ENCODE measurements at places on chromosomes 5 and 9.

- no peak for DNase-seq
These were observed 482.1 kb upstream of the ZNF608 start for GRCh38 chr5:125228363-125229070.

DNA sequence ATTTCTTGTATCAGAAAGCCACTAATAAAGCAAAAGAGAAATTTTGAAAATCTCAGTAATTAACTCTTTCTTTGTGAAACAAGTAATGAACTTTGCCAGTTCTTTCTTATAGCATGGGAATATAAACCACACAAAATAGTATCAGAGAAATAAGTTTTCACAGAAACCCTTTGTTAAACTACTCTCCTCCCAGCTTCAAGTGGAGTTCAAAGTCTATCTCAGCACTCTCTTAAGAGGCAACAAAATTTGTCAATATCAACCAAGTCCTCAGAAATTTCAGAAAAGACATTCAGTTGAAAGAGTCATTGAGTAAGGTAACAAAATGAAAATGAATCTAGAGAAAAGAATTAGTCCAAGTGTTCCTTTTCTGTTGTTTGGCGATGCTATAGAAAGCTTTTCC lies 89.3 kb downstream of the NTRK2 start:
- no peak for DNase-seq

GRCh38 chr5:36948650-36949049 lies 72.1 kb downstream of the NIPBL start:
- DNase-seq = no peak

DNA sequence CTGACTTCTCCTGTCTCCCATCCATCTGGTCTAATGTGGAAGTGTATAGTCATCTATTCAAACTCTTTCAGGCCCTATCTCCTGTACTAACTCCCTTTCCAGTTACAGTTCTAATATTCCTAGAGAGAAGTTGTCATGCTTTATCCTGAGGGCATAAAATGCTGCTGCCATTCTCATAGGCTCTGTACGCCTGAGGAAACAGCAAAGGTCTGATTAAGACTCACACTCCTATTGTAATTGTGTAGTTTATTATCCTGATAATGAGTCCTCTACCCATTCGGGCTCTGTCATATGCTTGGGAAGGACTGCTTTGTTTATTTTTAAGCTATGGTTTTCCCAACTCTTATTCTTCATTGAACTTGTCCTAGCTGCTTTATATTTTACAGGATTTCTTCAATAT lies 290.4 kb downstream of the TMEM38B start:
- DNase-seq = no peak

- DNase-seq = no peak
These were observed 35.2 kb downstream of the FKTN start for GRCh38 chr9:105593145-105593544.

DNA sequence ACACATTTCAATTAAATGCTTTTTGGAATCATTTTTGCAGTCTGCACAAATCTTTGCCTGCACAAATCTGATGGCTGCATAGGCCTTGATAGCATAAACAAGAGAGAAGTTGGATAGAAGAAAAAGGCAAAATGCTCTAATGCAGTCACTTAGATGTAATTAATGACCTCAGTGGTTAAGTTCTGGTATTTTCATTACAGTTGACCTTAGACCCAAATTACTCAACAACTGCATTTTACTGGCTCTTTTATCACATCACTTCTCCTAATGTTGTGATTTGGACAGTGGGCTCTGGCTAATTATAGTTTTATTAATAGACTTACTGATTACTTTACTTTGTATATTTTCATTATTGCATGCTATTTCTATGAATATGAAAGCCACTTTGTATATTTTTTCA lies 34.3 kb downstream of the NTRK2 start:
- no peak for DNase-seq

- no peak for DNase-seq
These were observed 454.0 kb downstream of the DIRAS2 start for GRCh38 chr9:90188656-90189055.

GRCh38 chr9:86892576-86892975 lies 54.7 kb downstream of the GAS1 start:
- no peak for DNase-seq

All from activated CD8-positive, alpha-beta memory T cell treated with anti-CD3 and anti-CD28 coated beads, Interleukin-2, amount 50 U/mL, for 48 hours (primary cell).